ENCODE measurements at places on chromosomes 6 and 20.

- no peak for DNase-seq
Measured at GRCh38 chr6:153101461-153101860, 29.6 kb downstream of the RGS17 start.

DNA sequence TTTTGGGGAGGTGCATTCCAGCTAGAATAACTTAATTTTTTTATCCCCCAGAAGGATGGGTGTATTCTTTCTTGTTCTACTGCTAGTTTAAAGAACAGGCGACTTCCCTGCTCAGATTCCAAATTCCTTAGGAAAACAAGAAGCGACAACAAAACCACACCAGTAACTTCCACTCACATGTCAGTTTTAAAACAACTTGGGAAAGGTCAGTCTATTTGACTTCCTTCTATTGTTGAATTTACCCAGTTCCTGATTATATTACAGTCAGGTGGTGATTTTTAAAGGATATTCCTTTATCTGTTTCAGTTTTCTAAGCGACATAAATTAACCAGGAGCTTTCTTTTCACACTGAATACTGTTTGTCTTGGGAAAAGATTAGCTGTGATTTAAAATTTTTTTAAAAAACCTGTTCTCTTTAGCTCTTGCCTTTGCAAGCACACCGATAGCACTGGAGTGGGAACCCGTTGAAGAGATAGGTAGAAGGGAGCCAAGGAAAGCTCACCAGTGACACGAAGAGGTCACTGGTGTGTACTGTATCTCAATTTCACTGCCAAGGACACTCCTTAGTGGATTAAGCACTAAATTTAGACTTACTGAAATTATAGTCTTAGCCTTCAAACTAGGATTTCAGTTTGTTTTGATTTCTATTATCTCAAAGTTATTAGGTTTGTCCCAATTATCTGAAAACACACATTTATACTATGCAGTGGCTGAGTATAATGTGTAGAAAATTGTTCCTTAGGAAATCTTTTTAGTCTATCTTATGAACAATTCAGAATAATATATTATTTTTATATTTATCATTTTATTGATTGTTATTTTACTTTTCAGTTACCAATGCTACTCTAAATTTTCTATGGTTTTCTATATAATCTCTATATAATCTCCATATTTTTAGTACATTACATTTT is 22.3 kb downstream of the MARCKS start:
- no peak for DNase-seq

DNA sequence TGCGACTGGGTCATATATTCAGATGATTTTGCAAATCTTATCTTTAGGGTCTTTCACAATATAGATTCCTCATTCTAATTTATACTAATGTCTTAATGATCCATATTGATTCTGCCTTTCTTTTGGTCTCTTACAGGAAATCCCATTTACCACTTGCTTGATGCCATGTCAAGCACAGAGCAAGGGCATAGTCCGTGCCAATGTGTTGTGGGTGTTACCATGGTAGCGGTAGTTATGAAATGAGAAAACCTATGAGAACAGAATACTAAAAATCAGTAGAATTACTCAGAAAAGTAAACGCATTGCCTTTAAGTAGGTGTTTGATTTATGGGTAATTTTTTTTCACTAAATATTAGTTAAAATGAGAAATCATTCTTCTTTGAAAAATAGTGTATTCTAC is 153.9 kb upstream of the RAB32 start:
- no peak for DNase-seq

DNA sequence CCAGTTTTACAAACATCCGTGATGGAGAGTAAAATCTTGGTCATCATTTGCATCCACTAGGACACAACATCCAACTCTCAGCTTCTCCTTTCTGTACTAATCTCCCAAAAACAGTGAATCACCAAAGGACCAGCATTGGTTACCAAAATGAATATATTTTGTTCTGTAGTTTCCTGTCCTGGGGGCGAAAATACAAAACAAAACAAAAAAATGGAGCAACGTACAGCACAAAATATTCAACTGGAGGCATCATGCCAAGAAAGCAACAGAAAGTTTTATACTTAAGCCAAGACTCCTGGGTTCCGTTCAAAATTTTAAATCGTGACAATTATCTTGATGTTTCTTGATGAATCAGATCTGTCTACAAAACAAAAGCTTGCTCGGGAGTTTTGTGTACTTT is 126.6 kb upstream of the CCDC28A start:
- DNase-seq, result no peak

DNA sequence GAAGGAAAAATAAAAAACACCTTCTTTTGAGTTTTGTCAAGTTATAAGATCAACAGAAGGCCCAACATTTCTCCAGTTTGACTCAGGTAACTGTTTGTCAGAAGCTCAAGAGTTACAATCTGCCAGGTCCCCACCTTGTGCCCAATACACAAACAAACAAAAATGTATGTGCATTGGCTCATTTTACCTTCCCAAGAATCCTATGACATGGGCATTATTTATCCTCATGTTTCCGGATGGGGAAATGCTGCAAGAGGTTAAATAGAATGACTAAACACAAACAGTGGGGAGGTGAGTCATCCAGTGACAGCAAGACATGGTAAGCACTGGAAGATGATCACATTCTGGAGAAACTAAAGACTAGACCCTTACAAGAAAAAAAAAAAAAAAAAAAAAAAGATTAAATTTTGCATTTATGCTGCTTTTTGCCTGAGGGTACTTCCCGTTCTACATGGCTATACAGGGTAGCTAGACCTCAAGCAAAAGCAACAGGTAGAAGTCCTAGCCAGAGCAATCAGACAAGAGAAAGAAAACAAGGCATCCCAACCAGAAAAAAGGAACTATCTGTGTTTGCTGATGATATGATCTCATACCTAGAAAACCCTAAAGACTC is 23.6 kb upstream of the ANKRD60 start:
- peak; percentile 55 for DNase-seq

DNA sequence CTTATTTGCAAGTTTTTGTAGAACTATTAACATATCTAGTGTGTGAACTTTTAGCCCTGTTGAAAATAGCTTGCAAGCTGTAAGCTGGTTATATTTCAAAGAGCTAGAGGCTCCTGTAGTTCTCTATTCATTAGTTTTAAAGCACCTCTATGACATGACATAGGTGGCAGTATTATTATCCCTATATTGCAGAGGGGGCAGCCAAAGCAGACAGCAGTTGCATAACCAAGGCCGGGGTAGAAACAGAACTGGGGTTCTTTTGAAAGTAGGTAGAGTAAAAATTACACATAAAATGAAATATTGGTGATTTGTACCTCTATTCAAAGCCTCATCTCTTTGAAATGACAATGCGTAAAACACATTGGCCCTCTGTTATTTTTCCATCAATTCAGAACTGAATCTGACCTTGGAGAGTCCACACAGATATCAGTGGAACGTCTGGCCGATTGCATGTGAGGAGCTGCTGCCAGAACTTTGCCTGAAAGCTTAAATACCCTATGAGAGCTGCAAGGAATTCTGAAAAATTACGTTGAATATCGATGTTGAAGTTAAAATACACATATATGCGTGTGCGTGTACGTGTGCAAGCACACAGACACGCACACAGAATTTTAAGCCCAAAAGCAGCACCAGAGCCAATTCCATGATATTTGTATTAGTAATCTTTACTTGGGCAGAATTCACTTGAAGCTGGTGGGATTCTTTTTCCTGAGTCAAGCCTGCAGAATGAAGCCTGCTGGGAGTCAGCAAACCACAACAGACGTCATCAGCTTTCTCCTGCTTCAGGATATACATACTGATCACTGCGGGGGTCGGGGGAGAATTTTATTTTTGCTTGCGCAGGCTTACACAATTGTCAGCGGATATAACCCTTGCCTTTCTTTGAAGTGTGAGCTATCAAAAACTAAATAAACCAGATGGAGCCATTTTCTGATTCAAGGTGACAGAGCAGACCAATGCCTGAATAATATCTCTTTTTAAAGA is 163.2 kb downstream of the PDE7B start:
- no peak for DNase-seq

DNA sequence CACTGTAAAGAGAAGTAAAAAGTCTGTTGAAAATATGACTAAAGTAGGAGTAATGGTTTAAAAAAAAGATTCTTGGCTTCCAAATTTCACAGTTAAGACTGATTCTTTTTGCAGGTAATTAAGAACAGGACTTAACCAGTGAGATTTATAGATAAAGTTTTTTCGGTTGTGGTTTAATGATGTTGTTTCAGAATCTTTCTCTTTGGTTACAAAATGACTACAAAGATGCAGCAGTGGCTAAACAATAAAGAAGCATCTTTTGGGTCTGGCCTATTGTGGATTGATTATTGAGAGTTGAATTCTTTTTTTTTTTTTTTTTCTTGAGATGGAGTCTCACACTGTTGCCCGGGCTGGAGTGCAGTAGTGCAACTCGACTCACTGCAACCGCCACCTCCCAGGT is 109.7 kb downstream of the AKAP7 start:
- no peak for DNase-seq

DNA sequence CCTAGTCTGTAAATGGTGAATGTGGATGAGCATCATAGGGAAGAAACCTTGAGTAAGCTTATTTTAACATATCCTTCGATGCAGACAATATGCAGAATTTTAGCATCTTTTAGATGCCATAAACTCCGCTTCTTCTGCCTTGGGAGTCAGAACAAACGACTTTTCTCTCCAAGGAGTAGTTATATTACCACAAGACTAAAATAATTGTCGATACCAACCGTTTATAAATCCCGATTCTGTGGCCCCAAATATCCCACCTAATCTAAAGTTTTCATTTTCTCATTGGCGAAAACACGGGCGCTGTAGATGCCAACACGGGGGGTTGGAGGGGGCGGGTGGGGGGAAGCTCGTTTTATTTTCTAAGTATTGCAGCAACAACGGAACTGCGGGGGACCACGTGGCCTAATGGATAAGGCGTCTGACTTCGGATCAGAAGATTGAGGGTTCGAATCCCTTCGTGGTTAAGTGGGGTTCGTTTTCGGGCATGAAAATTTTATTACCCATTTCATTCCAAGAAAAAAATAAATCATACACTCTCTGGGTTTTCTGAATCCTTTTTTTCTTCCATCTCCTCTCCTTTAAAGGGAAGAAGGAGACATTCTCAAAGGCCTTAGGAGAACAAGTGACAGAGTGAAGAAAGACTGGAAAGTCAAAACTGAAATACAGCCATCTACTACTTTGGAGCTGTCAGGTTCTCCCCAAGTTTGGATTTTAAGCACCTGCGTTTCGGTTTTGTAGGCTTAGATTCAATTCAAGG is 65.5 kb upstream of the BTN3A2 start:
- DNase-seq, result no peak

DNA sequence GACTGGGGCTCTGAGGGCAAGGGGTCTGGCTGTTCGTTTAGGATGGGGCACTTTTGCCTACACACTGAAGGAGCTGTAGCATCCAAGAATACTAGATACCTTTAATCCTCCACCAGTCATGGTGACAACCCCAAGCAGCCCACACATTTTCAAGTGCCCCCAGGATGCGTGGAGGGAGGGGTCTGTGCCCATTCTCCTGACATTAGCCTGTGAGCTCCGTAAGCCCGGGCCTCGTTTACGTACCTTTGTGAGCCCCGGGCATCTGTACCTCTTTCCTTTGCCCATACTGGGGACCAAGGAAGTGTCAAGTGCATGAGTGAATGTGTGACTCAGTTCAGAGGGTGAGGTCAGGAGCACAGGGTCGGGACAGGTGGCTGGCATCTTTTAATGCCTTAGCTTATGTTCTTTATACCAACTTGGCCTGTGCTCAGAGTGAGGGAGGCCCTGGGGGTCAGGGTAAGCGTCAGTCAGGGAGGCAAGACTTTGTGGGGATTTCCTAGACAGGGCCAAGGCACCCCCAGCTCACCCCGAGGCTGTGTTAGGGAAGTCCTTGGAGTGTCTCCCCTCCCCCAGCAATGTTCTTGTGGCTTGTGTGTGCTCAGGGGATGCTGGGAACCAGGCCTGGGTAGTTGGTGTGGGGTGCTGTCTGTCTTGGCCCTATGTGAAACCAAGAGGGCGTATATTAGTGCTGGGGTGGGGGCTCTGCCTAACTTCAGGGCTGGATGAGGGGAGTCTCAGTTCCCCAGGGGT is 12.9 kb downstream of the VEGFA start:
- no peak for DNase-seq

DNA sequence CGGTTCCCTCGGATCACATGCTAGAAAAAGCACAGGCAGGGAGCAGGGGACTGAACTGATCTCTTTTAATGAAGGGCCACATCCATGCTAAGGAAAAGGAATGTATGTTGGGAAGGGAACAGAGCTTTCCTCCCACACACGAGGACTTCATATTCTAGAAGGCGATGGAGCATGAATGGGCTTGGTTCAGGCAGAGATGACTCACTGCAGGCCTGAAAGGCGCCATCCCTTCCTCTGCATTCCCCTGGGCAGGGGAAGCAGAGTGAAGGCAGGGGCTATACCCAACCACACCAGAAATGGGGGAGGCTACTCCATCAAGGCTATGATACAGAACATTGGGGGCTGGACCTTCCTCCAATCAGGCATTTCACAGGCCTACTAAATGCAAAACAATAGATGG is 30.6 kb downstream of the ELMO2 start:
- DNase-seq, result no peak

DNA sequence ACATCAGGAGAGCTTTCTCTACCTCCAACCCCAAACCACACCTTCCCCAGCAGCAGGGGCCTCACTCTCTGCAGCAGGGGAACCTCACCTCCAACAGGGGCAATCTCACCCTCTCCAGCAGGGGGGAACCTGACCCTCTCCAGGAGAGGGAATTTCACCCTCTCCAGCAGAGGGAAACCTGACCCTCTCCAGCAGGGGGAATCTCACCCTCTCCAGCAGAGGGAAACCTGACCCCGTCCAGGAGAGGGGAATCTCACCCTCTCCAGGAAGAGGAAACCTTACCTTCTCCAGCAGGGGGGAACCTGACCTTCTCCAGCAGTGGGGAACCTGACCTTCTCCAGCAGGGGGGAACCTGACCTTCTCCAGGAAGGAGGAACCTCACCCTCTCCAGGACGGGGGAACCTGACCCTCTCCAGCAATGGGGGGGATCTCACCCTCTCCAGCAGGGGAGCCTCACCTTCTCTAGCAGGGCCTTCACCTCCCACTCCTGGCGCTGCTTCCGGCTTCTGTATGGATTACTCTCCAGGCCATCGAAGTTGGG is 3.1 kb downstream of the B3GALT4 start:
- DNase-seq, result peak; percentile 79

- DNase-seq, result no peak
Measured at GRCh38 chr20:44908987-44909871, 631 bp upstream of the PABPC1L start.

- DNase-seq, result no peak
Measured at GRCh38 chr6:41216616-41217015, 11.5 kb upstream of the TREML4 start.

DNA sequence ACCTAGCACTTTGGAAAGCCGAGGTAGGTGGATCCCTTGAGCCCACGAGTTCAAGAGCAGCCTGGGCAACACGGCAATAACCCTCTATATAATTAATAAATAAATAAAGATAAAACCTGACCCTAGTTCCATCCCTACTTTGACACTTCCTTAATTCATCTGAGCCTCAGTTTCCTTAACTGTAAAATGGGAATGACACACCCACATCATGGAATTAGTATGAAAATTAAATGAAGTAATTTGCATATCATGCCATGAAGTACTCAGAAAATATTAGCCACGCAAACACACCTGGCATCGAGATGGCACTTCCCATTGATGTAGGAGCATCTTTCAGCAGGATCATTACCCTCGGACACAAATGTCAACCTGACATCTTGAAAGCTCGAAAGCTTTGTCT is 19.1 kb downstream of the ZMYND8 start:
- DNase-seq, result no peak

GRCh38 chr6:54958446-54958845 is 111.9 kb downstream of the FAM83B start:
- no peak for DNase-seq

Data from 8988T (cell line).